ENCODE measurements at places on chromosomes 12 and 14.

DNA sequence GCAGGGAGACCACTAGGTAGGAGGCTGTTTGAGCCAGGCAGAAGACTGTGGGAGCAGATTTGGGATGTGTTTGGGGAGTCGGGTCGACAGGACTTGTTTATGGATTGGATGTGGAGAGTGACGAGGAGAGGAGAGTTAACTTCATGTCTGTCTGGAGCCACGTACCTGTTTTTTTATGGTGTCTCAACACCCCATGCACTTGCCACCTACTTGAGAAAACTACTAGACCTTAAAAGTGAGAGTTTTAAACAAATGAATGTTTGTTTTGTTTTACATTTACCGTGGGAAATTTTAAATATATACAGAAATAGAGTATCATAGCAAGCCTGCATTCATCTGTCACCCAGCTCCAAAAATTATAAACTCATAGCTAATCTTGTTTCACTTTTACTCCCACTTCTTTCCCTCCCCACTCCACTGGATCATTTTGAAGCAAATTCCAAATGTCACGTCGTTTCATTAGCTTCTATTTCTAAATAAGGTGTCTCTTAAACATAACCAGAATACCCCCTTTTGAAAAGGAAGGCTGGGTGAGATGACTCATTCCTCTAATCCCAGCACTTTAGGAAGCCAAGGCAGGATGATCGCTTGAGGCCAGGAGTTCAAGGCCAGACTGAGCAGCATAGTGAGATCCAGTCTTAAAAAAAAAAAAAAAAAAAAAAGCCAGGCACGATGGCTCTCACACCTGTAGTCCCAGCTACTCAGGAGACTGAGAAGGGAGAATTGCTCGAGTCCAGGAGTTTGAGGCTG is 136.2 kb downstream of the ANO6 start:
- no peak for DNase-seq

- no peak for DNase-seq
These were observed 47.9 kb downstream of the RPH3A start for GRCh38 chr12:112839386-112839972.

GRCh38 chr14:94400422-94400841 is 12.0 kb upstream of the SERPINA1 start:
- no peak for DNase-seq

DNA sequence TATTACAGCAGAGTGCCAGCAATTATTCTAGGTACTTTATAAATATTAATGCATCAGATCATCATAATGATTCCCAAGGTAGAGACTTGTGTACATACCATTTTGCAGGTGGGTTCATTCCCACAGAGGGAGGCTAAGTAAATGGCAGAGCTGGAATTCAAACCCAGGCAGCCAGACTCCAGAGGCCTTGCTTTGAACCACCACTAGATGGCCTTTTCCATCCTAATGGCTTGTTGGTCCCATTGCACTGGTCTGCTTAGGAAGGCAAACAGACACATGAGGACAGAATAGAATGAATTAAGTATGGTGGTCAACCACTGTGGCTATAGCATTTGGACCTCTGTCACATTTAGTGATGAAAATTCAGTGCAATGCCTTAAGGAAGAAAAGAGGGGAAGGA is 158.7 kb downstream of the METTL25 start:
- no peak for DNase-seq
